Activated naive CD8-positive, alpha-beta T cell treated with anti-CD3 and anti-CD28 coated beads for 36 hours (primary cell): ENCODE measurements at places on chromosomes 3 and 15.

DNA sequence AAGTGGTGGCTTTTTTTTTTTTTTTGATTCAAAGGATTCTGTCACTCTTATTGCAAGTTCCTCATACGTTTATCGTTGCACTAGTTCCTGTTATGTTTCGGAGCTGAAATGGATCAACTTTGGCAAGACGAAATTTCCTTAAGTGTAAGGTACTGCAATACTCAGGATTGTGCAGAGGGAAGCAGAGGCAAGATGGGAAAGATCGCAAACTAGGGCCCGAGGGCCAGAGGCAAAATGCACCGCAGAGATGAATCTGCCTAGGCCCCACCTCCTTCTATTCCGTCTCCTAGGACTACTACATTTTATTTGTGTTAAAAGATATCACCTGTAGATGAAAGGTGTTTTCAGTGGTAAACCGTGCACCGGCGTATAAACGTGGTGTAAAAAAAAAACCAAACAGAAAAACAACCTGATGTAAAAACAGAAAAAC lies 331 bp downstream of the RNU6-1 start:
- DNase-seq, result no peak

DNA sequence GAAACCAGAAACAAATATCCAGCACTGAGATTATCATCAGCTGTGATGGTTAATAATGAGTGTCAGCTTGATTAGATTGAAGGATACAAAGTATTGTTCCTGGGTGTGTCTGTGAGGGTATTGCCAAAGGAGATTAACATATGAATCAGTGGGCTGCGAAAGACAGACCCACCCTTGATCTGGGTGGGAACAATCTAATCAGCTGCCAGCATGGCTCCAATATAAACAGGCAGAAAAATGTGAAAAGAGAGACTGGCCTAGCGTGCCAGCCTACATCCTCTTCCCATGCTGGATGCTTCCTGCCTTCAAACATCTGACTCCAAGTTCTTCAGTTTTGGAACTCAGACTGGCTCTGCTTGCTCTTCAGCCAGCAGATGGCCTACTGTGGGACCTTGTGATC lies 869.5 kb downstream of the SI start:
- DNase-seq, result no peak

GRCh38 chr15:74782259-74783071 lies 585 bp downstream of the CSK start:
- DNase-seq, result peak; percentile 65

- DNase-seq, result no peak
These were observed at the start of gene AQP9 for GRCh38 chr15:58138106-58138505. Gene AQP9 (plus strand): TSS chr15:58138381. CDS start chr15:58138566, 185 bp downstream.

- no peak for DNase-seq
These were observed 185.5 kb upstream of the KCNMB2 start for GRCh38 chr3:178350763-178351162.

GRCh38 chr15:76098685-76099084 lies 38.9 kb downstream of the TMEM266 start:
- no peak for DNase-seq
